Activated T-cell treated with anti-CD3 and anti-CD28 coated beads, Interleukin-2, amount 50 U/mL, for 48 hours (primary cell): ENCODE measurements at places on chromosomes 2 and 18.

- no peak for DNase-seq
Observed at GRCh38 chr2:46520130-46520711, 40.9 kb downstream of the TMEM247 start.

GRCh38 chr2:101256316-101256715 lies 3.6 kb downstream of the CNOT11 start:
- no peak for DNase-seq

- no peak for DNase-seq
Observed at GRCh38 chr2:152743002-152743401, 24.6 kb downstream of the ARL6IP6 start.

GRCh38 chr2:239647052-239647819 lies 246.4 kb upstream of the HDAC4 start:
- DNase-seq: no peak

DNA sequence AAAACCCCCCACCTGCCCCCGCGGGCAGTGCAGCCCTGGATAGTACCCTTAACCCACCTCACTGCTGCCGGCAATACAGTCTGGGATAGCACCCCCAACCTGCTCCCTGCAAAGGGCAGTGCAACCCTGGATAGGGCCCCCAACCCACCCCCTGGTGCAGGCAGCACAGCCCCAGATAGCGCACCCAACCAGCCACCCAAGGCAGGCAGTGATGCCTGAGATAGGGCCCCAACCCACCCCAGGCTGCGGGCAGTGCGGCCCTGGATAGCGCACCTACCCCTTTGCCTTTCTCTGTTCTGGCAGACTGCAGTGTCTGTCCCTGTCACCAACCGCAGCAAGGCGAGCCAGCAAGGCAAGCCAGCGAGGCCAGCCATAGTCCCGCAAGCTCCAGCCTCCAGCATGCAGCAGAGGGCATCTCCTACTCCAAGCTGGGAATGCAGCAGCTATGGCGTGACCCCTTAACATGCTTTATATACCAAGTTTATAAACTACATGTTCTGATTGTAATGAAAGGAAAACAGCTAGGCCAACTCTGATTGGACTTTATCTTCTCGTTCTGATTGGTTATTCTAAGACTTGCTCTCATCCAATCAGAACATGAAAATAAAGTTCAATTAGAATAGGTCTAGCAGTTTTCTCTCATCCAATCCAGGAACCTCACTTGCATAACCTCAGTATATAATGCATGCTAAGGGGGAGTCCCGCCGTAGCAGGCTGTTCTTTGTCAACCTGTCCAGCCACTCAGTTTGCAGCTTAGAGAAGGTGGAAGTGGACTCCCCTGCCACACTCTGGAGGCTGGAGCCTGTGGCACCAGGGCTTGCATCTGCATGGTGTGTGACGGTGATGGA lies 34.1 kb upstream of the ANKRD62 start:
- DNase-seq: no peak

DNA sequence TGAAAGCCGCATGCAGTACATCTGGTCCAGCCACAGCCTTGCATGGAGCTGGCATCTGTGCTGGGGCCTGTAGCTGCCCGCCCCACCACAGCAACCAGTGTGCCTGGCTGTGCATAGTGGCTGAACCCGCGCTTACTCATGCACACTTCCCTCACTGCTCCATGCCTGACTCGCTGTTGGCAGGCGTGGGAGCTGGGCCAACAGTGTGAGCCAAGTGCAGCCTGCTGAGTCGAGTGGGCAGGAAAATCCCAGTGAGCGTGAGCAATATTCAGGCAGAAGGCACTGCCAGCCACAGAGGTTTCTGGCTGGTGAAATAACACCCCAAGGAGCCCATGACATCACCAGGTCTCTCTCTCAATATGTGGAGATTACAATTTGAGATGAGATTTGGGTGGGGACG lies 1674.1 kb upstream of the TMEFF2 start:
- no peak for DNase-seq

GRCh38 chr2:32108111-32108510 lies 44.8 kb downstream of the SPAST start:
- no peak for DNase-seq

- no peak for DNase-seq
Observed at GRCh38 chr18:56423626-56424025, 214.8 kb downstream of the TXNL1 start.

DNA sequence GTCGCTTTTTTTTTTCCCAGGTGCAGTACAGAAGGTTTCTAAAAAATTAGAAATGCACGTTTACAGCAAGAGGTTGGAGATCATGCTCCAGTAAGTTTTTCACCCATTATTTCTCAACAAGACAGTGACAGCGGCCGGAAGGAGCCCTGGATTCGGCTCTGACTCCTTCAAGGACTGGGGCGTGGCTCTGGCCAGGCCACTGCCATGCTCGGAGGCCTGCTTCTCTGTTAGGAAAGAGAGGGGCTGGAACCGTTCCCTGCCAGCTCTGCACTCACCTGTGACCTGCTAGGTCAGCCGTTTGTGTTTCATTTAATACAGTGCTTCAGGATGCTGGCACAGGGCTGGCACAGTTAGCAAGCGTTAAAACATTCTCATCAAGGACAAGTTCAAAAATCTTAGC lies 6.7 kb upstream of the IAH1 start:
- DNase-seq: no peak

DNA sequence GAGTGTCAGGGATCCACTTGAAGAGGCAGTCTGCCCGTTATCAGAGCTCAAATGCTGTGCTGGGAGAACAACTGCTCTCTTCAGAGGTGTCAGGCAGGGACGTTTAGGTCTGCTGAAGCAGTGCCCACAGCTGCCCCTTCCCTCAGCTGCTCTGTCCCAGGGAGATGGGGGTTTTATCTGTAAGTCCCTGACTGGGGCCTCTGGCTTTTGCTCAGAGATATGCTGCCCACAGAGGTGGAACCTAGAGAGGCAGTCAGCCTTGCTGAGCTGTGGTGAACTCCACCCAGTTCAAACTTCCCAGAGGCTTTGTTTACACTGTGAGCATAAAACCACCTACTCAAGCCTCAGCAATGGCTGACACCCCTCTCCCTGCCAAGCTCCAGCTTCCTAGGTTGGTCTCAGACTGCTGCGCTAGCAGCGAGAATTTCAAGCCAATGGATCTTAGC lies 38.1 kb downstream of the PLEK start:
- no peak for DNase-seq

- no peak for DNase-seq
Observed at GRCh38 chr2:195985741-195986140, 82.9 kb downstream of the DNAH7 start.

DNA sequence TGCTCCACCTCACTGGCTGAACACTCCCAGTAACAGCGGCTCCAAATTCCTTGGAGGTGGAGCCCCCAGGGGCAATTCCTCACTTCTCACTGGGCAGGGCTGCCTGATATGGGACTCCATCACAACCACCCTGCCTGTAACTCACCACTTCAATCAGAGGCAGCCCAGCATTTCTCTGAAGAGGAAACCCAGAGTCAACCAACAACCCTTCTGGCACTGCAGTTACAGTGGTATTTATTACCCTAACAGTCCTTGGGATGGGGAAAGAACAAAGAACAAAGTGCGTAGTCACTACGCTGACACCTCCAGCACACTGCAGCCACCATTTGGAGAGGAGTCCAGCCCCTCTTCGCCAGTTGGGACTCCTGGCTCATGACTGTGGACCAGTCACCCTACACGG lies 85.7 kb upstream of the GALNT13 start:
- no peak for DNase-seq

DNA sequence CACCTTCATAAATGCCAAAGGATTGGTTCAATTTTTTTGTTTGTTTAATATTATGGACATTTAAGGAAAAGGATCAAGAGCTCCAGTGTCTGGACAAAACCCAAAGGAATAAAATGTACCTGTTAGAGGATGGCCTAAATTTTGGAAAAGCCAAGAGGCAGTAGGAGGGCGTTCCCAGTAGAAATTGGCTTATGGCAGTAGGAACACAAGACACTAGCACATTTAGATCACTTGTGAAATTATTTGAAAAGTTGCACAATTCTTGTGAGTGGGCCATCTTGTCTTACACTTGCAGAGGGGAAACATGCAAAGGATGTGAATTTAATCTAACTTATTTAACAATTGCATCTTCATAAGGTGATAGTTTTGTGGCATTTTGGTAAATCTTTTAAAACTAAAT lies 3.2 kb downstream of the BZW1 start:
- DNase-seq: no peak

DNA sequence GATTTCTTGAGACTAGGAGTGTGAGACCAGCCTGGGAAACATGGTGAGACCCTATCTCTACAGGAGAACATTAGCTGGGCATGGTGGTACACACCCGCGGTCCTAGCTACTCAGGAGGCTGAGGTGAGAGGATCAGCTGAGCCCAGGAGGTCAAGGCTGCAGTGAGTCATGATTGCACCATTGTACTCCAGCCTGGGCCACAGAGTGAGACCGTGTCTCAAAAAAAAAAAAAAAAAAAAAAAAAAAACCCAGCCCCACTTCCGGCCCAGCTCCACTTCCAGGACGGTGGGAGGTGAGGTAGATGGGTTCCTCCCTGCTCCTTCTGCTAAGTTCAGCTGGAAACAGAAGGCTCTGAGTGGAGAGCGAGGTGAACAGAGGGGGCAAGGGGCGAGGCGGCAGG lies 41.4 kb upstream of the NFATC1 start:
- no peak for DNase-seq

DNA sequence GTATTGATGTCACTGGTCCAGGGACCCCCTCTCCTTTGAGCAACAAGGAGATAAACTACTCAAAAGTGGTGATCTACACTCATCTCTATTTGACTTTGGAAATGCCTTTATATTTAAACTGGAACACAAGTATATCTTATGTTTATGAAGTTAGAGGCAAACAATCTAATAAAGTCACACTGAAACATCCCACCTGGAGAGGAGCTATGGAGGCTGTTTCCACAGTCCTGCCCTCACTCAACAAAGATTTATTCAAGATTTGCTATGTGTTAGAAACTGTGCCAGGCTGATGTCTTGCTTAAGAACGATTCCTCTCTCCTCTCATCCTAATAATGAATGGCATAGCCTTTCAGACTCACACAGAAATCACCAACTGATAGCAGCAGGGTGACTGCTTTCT lies 140.8 kb downstream of the ALPK2 start:
- DNase-seq: no peak

GRCh38 chr2:143300536-143300935 lies 171.3 kb downstream of the ARHGAP15 start:
- no peak for DNase-seq

DNA sequence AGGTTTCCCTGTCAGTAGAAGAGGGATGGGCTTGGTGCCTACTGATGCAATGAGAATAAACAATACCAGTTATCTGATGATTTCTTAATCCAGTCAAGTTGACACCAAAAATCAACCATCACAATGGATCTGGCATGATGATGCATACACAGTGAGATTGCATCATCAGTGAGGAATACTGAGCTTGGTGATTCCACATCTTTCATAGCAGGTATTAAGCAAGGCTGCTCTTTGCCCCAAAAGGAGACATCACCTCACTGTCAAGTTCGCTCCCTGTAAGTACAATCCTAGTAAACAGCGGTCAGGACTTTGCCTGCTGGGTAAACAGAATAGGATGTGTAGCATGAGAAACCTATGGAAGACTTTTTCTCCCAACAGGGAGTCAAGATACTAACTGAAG lies 282.7 kb upstream of the CDH2 start:
- no peak for DNase-seq

- DNase-seq: no peak
Observed at GRCh38 chr2:68387408-68388350, 22.6 kb downstream of the PLEK start.

- DNase-seq: no peak
Observed at GRCh38 chr2:216711348-216711747, 16.0 kb upstream of the IGFBP5 start.

GRCh38 chr18:43481069-43481468 lies 203.8 kb upstream of the SYT4 start:
- DNase-seq: no peak

GRCh38 chr2:147223119-147223518 lies 621.7 kb upstream of the ACVR2A start:
- DNase-seq: no peak

GRCh38 chr2:104945121-104945520 lies 91.2 kb downstream of the POU3F3 start:
- no peak for DNase-seq

DNA sequence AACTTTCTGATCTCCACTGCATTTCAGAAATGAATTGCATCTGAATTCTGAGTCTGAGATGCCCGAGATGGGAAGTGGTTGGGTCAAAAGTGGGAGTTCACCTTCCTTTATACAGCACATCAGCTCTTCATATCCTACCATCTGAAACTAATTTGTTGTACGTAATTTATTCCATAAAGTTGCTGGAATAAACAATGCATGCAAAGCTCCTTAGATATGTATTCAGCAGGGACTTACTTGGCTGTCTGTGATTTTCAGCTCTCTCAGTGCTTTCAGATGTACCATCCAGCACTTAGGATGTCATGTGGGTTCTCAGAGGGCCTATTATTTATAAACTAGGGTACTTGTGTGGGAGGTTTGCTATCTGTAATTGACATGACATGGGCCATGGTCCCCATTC lies 46.9 kb upstream of the EFEMP1 start:
- DNase-seq: no peak

DNA sequence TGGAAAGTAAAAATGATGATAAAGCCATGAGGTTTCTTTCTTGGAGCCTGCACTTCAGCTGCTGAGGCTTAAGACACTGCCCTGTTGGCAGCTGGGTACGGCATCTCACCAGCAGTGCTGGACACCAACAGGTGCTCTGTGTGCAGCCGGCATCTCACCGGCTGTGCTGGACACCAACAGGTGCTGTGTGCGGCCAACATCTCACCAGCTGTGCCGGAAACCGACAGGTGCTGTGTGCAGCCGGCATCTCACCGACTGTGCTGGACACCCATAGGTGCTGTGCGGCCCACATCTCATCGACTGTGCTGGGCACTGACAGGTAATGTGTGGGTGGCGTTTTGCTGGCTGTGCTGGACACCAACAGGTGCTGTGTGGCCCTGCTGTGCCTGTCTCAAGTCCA lies 190.8 kb downstream of the TMEM18 start:
- DNase-seq: no peak

DNA sequence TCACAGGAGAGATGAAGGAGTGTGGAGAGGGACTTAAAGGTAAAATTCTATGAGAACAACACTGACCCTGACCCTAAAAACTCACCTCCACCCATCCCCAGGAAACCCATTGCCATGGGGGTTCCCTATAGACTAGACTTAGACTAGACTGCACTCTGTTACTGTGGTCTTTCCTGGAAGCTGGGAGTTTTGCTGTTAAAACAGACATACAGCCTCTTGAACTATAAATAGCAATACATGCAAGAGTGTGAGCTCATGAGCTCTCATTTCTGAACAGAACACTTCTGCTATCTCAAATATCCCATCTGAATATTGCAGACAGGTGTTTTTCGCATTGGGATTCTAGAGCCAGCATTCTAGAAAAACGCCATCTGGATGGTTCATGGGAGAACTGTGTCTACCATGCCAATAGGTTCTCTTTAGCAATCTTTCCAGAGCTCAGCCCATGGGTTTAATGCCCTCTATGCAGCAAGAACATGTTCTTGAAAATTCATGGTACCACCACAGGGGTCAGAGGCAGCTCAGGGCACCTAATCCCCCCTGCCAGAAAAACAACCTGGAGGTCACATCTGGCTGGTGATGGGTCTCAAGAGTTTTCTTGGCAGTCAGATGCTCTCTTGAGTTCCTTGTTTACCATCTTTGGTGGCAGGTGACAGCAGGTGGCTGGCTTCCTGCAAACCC lies 51.9 kb downstream of the SLC14A2 start:
- no peak for DNase-seq

- peak; percentile 51 for DNase-seq
Observed at GRCh38 chr2:236168110-236169080, at the start of gene GBX2. Gene GBX2 (minus strand): TSS chr2:236168386. CDS start chr2:236167971, 415 bp downstream.

GRCh38 chr2:201674794-201675193 lies 23.6 kb downstream of the MPP4 start:
- no peak for DNase-seq
